RWPE2 (cell line): ENCODE measurements at places on chromosomes 5 and 9.

DNA sequence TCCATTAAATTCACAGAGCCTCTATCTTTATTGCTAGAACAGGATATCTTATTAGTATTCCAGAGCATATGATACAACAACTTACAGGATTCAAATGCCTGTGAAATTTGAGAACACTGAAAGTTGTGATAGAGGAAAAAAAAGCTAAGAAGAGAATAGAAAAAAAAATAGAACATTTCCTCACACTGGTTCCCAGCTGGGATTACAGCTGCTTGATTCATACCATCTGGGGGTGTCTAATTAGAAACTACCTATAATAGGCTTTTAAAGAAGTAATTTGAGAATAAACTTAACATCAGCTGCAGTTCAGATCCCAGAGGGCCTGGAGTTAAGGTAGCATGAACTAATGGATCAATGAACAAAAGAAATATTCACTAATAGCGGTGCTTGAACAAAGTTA is 922.0 kb downstream of the CDH12 start:
- no peak overlapping the region for H3K4me3 ChIP-seq
- DNase-seq, result no peak

- peaks cover 13% of the 10 kb centered on the region for H3K4me1 ChIP-seq
- no peak overlapping the region for H3K4me3 ChIP-seq
- DNase-seq, result peak; percentile 40
- H3K27me3 ChIP-seq, result no peaks in the 10 kb centered on the region
These were observed 9.3 kb downstream of the NINJ1 start for GRCh38 chr9:93124793-93125192.

DNA sequence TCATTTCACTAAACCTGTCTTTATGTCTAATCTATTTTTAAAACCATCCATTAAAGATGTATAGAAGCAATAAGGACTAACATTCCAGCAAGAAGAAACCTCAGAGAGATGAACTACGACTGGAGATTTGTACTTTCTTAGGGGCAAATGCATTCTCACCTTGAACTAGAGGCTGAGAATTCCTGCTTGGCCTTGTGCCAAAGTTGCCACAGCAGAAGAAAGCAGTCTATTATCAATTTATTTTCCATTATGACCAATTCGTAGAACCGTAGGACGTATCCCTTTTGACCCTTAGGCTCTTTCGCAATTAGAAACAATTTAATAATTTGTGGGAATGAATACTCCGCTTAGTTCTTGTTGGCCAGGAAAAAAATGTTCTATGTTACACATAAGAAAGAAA is 1647.4 kb upstream of the CDH9 start:
- no peak overlapping the region for H3K27ac ChIP-seq
- no peak overlapping the region for H3K4me3 ChIP-seq
- H3K27me3 ChIP-seq, result no peaks in the 10 kb centered on the region

GRCh38 chr5:177116631-177117373 is 16.8 kb upstream of the NSD1 start:
- H3K4me3 ChIP-seq, result no peak overlapping the region
- no peaks in the 10 kb centered on the region for H3K36me3 ChIP-seq
- H3K27me3 ChIP-seq, result no peaks in the 10 kb centered on the region
- no peak overlapping the region for H3K27ac ChIP-seq

- no peaks in the 10 kb centered on the region for H3K36me3 ChIP-seq
- H3K27me3 ChIP-seq, result peaks cover 16% of the 10 kb centered on the region
- no peak overlapping the region for H3K4me3 ChIP-seq
These were observed 5.3 kb downstream of the GAPT start for GRCh38 chr5:58496488-58496887.

DNA sequence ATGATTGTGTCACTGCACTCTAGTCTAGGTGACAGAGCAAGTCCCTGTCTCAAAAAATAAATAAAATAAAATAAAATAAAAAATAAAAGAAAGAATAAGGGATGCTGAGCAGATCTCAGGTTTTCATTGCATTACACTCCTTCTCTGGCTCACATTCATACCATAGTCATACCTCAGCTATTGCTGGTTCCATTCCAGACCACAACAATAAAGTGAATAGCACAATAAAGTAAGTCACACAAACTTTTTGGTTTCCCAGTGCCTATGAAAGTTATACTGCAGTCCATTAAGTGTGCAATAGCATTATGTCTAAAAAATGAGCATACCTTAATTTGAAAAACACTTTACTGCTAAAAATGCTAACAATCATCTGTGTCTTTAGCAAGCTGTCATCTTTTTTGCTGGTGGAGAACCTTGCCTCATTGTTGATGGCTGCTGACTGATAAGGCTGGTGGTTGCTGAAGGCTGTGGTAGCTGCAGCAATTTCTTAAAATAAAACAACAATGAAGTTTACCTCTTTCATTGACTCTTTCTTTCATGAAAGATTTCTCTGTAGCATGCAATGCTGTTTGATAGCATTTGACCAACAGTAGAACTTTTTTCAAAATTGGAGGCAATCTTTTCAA is 415.7 kb downstream of the ZNF608 start:
- H3K4me1 ChIP-seq, result no peaks in the 10 kb centered on the region
- DNase-seq, result no peak
- no peaks in the 10 kb centered on the region for H3K27me3 ChIP-seq
- no peak overlapping the region for H3K4me3 ChIP-seq
- no peak overlapping the region for H3K27ac ChIP-seq
- H3K36me3 ChIP-seq, result no peaks in the 10 kb centered on the region

- H3K4me3 ChIP-seq, result no peak overlapping the region
- no peaks in the 10 kb centered on the region for H3K36me3 ChIP-seq
- no peaks in the 10 kb centered on the region for H3K27me3 ChIP-seq
- peaks cover 20% of the 10 kb centered on the region for H3K4me1 ChIP-seq
These were observed 75.6 kb upstream of the PCA3 start for GRCh38 chr9:76688471-76689238.

DNA sequence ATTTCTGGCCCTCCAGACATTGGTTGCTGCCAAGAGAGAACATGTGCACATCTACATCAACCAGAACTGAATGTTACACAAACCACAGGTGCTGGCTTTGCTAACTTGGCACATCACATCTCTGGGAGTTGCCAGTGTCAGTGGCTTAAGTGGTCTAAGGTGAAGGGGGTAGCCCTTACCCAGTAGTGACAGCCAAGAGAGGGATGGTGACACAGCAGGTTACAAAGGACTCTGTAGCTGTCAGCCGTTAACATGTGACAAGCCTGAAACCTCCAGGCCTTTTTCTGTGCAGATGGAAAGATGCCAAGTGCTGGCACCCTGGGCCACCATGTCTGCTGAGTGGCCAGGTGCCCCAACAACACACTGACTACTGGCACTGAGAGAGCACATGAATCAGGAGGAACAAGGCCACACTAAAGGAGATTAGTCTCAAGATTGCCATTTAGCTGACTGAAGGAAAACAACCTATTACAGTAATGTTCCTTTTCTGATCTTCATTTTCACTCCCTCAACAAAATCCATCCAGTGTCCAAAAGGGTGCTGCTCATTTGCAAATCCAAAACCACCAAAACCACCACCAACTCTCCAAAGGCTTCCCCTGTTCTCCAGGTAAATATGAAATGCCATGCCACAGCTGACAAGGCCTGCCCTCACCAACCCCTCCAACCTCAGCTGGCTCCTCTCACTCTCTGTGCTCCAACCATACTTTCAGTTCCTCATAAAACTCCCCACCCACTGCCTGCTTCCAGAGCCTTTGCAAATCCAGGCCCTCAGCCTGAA is 20.2 kb downstream of the SIL1 start:
- no peaks in the 10 kb centered on the region for H3K27me3 ChIP-seq
- H3K4me1 ChIP-seq, result peaks cover 20% of the 10 kb centered on the region
- no peak for DNase-seq
- no peak overlapping the region for H3K4me3 ChIP-seq

GRCh38 chr5:133426264-133426663 is 186.1 kb downstream of the FSTL4 start:
- DNase-seq, result no peak
- H3K27ac ChIP-seq, result no peak overlapping the region
- no peak overlapping the region for H3K4me3 ChIP-seq
- H3K36me3 ChIP-seq, result no peaks in the 10 kb centered on the region
- no peaks in the 10 kb centered on the region for H3K27me3 ChIP-seq

- DNase-seq, result peak; percentile 7
- no peak overlapping the region for H3K4me3 ChIP-seq
- H3K27me3 ChIP-seq, result no peaks in the 10 kb centered on the region
These were observed 100.4 kb downstream of the RGS3 start for GRCh38 chr9:113563826-113564497.

DNA sequence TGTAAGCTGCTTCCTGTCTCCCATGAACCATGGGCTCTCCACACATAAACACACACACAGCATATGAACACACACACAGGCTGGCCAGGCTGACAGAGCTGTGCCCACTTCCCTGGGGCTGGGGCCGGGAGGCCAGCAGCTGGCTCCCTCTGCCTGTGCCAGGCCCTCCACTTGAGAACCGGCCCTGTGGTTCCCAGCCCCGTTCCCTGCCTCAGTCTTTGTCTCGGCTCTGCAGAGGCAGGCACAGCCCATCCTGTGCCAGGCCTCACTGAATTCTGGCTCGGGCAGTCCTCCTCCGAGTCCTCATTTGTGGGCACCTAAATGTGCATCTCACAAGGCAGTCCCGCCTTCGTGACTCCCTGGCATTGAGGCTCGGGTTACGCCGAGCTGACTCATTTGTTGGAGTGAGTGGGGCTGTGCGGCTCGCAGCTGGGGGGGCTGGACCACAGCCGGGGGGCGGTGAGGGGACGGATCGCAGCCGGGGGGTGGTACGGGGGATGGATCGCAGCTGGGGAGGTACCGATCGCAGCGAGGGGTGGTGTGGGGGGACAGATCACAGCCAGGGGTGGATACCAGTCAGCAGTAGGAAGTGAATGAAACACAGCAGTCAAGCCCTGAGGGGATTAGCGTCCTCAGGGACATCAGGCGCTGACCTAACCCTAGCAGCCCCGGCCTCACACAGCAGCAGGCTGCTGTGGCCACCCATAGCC is 72.3 kb downstream of the PSMB7 start:
- no peak overlapping the region for H3K4me3 ChIP-seq
- H3K36me3 ChIP-seq, result peaks cover 71% of the 10 kb centered on the region
- no peaks in the 10 kb centered on the region for H3K27me3 ChIP-seq
- H3K4me1 ChIP-seq, result peaks cover 4% of the 10 kb centered on the region

DNA sequence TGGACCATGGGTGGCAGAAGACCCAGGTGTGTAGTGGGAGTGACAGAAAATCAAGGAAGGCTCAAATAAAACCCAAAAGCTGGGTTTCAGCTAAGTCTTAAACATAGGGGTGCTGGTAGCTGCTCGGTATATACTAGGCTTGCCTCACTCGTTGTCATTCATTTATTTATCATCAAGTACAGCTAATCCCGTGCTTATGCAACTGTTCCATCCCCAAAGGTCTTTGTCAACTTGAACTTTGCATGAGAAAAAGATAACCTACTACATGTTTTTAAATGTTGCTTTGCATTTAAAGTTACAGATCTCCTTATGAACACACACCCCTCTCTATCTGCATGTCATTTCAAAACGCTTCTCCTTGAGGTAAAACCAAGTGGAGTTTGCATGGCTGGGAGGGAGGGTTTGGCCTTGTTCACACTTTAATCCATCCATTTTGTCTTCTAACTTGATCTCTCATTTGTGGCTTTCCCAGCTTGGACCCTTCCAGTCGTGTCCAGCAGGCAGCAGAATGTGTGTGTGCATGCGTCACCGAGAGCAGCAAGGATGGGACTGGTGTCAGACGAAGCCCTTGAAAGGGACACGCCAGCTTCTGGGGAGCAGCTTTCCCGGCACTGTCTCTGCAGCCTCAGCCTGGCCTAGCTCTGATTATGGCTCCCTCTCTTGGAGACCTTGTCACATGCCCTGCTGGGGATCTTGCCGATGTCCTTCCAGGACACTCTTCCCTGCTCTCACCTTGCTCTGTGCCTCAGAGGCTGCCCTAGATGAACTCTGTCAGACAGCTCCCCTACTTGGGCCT is 133.5 kb downstream of the GADD45G start:
- H3K4me1 ChIP-seq, result no peaks in the 10 kb centered on the region
- DNase-seq, result no peak
- H3K27ac ChIP-seq, result no peak overlapping the region
- no peaks in the 10 kb centered on the region for H3K36me3 ChIP-seq
- no peaks in the 10 kb centered on the region for H3K27me3 ChIP-seq

DNA sequence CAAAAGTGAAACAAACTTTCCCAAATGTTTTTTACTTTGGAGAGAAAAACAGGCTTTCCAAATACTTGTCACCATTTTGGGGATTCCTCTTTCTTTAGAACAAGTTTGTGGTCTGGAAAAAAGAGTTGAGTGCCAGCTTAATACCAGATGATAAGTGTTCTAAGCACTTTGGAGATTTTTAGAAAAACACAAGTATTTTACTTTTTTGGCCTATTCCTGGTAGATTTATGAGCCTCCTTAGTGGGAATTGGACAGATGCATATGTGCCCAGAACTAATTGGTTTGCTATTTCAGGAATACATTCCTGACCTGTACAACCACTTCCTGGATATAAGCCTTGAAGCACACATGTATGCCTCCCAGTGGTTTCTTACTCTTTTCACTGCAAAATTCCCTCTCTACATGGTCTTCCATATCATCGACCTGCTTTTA is 40.5 kb downstream of the GPR21 start:
- DNase-seq, result no peak
- peaks cover 51% of the 10 kb centered on the region for H3K36me3 ChIP-seq
- H3K27ac ChIP-seq, result no peak overlapping the region
- H3K4me3 ChIP-seq, result no peak overlapping the region
- H3K4me1 ChIP-seq, result no peaks in the 10 kb centered on the region

- no peaks in the 10 kb centered on the region for H3K36me3 ChIP-seq
- H3K27ac ChIP-seq, result peak overlapping the region; percentile 14
- H3K27me3 ChIP-seq, result no peaks in the 10 kb centered on the region
- H3K4me1 ChIP-seq, result no peaks in the 10 kb centered on the region
- no peak for DNase-seq
These were observed 486 bp downstream of the NPDC1 start for GRCh38 chr9:137045294-137046087.

DNA sequence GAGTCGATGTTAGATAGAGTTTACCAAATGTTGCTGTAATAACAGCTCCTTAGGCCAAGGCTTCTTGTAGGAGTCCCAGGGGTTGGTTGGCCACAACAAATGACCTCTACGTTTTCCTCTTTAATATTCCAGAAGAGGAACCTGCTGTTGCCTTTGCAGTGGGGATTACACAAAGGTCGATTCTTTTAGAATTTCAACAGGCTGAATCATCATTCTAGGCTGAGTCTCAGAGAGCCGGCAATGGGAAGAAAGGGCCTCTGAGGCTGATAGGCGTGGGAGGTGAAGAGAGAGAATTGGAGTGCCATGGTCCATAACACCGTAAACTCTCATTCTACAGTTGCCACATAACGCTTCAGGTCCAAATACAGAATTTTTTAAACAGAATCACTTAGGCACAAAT is 405.9 kb upstream of the DAP start:
- no peak overlapping the region for H3K4me3 ChIP-seq
- H3K27me3 ChIP-seq, result peaks cover 47% of the 10 kb centered on the region
- no peak for DNase-seq
- no peaks in the 10 kb centered on the region for H3K36me3 ChIP-seq
- H3K27ac ChIP-seq, result no peak overlapping the region
- H3K4me1 ChIP-seq, result no peaks in the 10 kb centered on the region

GRCh38 chr9:30015073-30015472 is 2369.4 kb upstream of the ACO1 start:
- H3K36me3 ChIP-seq, result no peaks in the 10 kb centered on the region
- H3K4me3 ChIP-seq, result no peak overlapping the region
- DNase-seq, result no peak
- H3K27ac ChIP-seq, result no peak overlapping the region
- H3K27me3 ChIP-seq, result no peaks in the 10 kb centered on the region

- no peak overlapping the region for H3K27ac ChIP-seq
- no peaks in the 10 kb centered on the region for H3K27me3 ChIP-seq
- no peaks in the 10 kb centered on the region for H3K36me3 ChIP-seq
- H3K4me3 ChIP-seq, result no peak overlapping the region
- DNase-seq, result no peak
These were observed 145.0 kb downstream of the SLC12A2 start for GRCh38 chr5:128228521-128228920.

GRCh38 chr9:1960342-1961042 is 54.7 kb upstream of the SMARCA2 start:
- no peaks in the 10 kb centered on the region for H3K4me1 ChIP-seq
- H3K27me3 ChIP-seq, result peaks cover 8% of the 10 kb centered on the region
- no peak for DNase-seq
- no peaks in the 10 kb centered on the region for H3K36me3 ChIP-seq
- H3K27ac ChIP-seq, result no peak overlapping the region
